ENCODE measurements at places on chromosomes 7 and 10.

- DNase-seq, result no peak
Observed at GRCh38 chr10:6928586-6928985, 348.5 kb upstream of the PRKCQ start.

- no peak for DNase-seq
Observed at GRCh38 chr10:89301232-89301631, 614 bp upstream of the IFIT2 start.

DNA sequence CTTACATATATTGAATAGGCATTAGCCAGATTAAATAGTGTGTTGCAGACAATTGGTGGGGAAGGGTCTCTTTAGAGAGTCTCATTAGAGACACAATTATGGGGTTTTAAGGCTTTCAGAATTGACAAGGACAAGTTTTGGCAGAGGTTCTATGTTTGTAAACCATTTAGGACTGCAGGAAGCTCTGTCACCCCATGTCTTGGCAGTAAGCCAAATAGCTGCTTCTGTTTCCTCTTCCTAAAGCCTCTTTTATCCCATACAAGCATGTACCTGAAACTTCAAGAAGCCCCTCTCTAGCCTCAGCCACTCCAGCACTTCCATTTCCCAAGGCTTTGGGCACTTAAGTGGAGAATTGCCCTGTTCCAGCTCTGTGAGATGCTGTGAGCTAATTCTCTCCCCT is 21.8 kb upstream of the LRRC4 start:
- DNase-seq, result peak; percentile 83

GRCh38 chr10:95499482-95499989 is 61.6 kb downstream of the SORBS1 start:
- DNase-seq, result no peak

GRCh38 chr10:43700306-43700705 is 51.6 kb upstream of the ZNF32 start:
- no peak for DNase-seq

GRCh38 chr10:7417103-7417623 is 6.3 kb upstream of the SFMBT2 start:
- no peak for DNase-seq

DNA sequence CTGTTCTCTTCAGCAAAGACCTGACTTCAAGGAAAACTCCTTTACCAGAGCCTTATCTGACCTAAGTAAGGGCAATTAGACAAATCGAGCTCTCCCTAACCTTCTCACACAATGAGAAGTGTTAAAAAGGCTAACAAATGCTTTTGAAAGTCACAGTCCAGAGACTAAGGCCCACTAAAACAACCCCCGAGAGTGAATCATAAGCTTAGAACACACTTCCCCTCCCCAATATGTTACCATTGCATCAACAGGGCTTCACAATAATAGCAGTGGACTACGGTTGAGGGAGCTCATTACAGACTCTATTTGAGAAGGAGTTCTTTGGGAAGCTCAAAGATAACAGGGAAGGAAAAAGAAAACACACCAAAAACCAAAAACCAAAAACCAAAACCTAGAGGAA is 28.6 kb upstream of the ZEB1 start:
- no peak for DNase-seq

GRCh38 chr10:32795598-32796183 is 162.3 kb downstream of the ITGB1 start:
- DNase-seq, result no peak

- DNase-seq, result no peak
Observed at GRCh38 chr7:101746314-101746713, 71.1 kb upstream of the CUX1 start.

GRCh38 chr7:429828-430180 is 89.8 kb downstream of the PDGFA start:
- DNase-seq, result no peak

- no peak for DNase-seq
Observed at GRCh38 chr10:49106451-49106850, 8.9 kb downstream of the VSTM4 start.

GRCh38 chr7:16851829-16852228 is 30.0 kb downstream of the AGR3 start:
- peak; percentile 59 for DNase-seq

DNA sequence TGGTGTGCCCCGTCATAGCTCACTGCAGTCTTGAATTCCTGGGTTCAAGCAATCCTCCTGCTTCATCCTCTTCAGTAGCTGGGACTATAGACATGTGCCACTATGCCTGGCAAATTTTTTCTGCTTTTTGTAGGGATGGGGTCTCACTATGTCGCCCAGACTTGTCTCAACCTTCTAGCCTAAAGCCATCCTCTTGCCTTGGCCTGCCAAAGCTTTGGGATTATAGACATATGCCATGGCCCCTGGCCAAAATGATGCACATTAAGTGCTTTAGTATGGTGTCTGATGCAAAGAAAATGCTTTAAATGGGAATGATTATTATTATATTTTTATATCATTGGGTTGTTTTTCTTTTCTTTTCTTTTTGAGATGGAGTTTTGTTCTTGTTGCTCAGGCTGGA is 33.2 kb upstream of the VCL start:
- DNase-seq, result no peak

- DNase-seq, result peak; percentile 46
Observed at GRCh38 chr7:139035586-139036353, at the start of gene ZC3HAV1L. ZC3HAV1L (minus strand) TSS chr7:139036042; CDS start chr7:139036017, 25 bp downstream.

DNA sequence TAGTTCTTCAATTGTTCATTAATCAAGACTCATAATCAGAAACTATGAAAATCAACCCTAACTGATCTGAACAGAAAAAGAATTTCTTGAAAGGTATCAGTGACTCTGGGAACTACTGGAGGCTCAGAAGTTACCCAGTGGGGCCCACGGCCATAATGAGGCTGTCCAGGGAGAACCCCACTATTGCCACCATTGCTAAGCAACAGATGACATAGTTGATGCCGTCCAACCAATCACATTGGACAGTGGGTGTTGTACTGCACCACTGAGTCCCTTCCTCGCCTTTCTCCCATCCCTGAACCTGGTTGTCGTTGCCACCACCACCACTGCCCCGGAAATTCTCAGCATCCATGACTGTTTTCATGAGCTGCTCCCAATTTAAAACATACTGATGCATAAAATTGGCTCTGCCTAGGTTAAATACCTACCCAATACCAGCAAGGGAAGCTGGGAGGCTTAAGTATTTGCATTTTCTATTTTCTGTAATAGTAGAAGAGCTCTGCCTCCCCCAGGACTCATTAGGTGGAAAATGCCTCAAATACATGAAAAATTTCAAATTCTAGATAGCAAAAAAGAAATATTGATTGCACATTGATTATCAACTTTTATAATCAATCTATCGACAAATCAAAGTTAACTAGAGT is 26.7 kb upstream of the USP6NL start:
- no peak for DNase-seq

DNA sequence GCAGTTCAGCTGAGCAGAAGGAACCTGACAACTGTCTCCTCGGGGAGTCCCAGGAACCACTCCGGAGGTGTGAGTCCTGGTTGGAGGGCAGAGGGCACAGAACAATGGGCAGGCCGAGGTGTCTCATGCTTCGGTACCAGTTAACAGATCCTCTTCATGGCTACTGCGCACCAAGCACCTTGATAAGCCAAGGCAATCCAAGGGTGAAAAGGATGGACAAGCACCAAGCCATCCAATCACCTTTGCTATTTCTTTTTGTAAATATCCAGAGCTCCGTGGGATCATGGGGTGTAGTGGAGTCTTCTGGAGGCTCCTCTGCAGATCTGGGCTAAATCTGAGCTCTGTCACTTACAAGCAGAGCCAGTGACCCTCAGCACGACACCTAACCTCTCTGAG is 233.5 kb downstream of the WDR11 start:
- no peak for DNase-seq

DNA sequence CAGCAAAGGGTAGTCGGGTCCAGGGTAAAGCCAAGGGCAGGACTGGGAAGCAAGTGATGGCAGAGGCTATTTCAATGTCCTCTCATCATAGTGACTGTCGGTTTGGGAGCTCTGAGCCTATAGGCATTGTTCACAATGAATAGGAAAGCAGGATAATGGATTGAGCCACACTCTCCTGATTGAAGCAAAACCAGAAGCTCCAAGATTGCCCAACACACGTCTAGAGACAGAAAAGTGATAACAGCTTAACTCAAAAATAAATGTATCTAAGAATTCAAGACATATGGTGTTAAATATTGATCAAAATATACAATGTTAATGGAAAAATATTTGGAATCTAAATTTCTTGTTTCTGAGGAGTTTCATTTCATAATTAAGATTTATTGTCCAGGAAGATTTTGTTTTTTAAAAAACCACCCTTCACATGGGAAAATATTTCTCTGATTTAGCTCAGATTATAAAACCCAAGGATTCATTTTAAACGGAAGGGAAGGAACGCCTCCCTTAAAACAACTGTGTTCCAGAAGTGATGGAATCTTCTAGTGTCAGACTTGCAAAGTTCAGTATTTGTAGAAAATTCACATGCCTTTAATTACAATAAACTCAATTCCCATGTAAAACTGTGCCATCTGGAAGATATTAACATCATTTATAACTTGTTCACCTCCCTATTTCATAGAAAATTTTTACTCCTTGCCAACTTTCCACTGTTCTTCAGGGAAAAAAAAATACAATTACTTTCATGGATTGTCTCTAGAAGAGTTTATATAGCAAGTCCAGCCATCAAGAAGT is 54.5 kb downstream of the NRP1 start:
- DNase-seq, result no peak

- no peak for DNase-seq
Observed at GRCh38 chr10:104427989-104428388, 74.4 kb downstream of the CFAP58 start.

DNA sequence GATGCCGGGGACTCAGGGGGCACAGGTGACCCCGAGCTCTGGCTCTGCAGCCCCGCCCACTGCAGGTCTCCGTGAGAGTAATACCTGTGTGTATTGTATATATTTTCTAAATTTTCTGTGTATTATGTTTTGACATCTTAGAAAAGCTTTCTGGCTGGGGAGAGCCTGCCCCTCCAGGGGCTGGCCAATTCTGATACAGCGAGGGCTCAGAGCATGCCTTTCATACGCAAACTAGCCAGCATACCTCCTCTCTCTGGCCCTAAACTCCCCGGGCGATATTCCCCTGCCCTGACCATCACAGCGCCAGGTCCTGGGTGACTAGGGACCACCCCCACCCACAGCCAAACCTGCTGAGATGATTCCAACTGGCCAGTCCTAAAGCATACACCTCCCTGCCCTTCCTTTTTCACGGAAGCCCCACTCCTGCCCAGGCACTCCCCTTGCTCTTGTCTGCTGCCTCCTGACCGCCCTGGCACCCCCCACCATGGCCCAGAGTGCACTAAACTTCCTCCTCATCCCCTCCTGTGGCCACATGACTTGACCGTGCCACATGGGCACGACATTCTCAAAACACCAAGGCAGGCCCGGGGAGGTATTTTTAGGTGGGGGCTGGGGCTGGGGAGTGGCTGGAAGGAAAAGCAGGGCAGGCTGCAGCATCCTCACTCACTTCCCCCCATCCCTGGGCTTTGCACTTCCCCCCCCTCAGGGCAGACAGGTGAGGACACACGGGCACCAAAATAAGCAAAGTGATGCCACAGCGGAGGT is 61.5 kb downstream of the INSIG1 start:
- DNase-seq, result no peak

- DNase-seq, result no peak
Observed at GRCh38 chr10:69096045-69096444, 8.1 kb downstream of the SRGN start.

DNA sequence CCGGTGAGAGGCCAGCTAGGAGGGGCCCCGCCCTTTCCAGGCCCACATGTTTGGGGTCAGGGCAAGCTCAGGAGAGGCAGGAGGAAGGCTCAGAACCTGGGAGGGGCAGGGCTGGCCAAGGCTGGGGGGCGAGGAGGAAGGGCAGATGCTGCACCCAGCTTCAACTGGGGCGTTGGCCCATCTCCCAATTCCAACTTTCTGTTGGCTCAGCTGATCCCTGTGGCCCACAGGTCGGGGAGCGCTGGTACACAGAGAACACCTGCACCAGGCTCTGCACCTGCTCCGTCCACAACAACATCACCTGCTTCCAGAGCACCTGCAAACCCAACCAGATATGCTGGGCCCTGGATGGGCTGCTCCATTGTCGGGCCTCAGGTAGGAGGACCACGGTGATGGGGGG is 40.1 kb downstream of the ZAN start:
- no peak for DNase-seq
